ENCODE measurements at places on chromosomes 1 and 21.

- DNase-seq = no peak
These were observed 19.0 kb downstream of the BACE2 start for GRCh38 chr21:41186755-41187536.

DNA sequence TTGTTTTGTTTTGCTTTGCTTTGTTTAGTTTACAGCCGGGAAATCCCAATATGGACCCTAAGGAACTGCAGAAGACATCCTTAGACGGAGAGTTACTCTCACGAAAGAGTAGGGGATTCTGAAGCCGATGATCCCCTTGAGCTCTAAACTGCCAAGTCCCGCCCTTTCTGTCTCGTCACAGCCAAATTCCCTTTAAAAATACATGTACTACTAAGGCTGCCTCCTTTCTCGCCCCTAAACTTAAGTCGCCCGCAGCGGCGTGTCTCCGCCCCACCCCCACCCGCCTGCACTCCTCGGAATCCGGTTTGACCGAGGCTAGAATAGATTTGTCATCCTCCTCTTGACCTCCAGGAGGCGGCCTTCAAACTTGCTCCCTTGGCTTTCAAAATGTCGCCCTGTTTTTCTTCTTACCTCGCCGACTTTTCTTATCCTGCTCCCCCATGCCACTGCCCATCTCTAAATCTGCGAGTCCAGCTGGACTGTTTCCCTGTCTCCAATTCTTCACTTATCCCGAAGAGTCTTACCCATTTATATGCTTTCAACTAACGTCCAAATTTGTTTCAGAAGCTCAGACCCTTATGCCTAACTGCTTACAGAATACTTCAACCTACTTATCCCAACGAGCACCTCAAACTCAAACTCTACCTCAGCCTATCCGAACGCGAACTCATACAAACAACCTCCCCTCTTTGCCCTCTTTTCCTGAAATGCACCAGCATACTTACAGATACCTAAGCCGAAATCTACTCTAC is 10.9 kb upstream of the BOLA1 start:
- peak; percentile 91 for DNase-seq

- no peak for DNase-seq
These were observed 14.5 kb upstream of the ERRFI1 start for GRCh38 chr1:8040586-8040985.

DNA sequence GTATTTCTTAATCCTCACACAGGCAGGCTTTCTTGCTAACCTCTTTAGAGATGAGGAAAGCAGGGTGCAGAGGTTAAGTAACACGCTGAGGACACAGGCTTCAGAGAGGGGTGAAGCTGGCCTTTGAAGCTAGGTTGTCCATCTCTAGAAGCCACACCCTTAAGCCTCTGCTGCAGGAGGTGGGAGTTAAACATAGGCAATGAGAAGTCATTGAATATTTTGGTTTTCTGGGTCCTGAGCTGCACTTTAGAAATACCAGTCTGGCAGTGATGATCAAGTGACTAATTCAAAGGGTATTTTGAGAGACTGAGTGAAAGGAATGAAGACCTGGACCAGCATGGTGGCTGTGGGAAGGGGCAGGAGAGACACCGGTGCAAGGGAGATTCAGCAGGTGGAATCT is 9.9 kb downstream of the KCNJ15 start:
- no peak for DNase-seq

DNA sequence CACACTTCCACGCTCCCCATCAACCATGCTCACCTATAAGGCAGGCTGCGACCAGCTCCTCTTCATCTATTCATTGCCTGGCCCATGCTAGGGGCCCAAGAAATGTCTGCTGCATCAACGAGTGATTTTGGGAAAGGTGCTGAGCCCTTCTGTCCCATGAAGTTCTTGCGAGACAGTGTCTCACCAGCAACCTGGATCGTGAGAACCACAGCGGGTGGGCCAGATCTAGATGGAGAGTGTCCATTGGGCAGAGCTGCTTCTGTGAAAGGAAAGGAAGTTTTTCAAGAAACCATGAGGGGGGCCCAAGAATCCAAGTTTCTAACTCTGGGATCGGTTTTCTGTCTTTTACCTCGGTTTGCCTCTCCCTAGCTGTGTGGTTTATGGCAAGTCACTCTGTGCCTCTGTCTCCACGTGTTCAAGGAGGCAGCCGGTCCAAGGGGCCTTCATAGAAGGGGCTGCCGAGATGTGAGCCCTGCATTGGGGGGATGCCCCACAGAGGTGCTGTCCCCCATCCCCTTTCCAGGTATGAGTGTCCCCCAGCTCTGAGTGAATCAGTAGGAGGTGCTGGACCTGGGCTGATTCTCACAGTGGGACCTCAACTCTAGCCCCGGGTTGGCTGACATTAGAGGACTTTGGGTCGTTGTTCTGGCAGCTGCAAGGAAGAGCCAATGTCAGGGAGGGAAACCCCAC is 8.3 kb upstream of the PADI1 start:
- DNase-seq = no peak

- DNase-seq = peak; percentile 7
These were observed 110.8 kb downstream of the LACTBL1 start for GRCh38 chr1:22861764-22862440.

- no peak for DNase-seq
These were observed 657.9 kb downstream of the BRINP3 start for GRCh38 chr1:189819751-189820150.

- peak; percentile 62 for DNase-seq
These were observed 978 bp downstream of the PRDM15 start for GRCh38 chr21:41877901-41878830.

DNA sequence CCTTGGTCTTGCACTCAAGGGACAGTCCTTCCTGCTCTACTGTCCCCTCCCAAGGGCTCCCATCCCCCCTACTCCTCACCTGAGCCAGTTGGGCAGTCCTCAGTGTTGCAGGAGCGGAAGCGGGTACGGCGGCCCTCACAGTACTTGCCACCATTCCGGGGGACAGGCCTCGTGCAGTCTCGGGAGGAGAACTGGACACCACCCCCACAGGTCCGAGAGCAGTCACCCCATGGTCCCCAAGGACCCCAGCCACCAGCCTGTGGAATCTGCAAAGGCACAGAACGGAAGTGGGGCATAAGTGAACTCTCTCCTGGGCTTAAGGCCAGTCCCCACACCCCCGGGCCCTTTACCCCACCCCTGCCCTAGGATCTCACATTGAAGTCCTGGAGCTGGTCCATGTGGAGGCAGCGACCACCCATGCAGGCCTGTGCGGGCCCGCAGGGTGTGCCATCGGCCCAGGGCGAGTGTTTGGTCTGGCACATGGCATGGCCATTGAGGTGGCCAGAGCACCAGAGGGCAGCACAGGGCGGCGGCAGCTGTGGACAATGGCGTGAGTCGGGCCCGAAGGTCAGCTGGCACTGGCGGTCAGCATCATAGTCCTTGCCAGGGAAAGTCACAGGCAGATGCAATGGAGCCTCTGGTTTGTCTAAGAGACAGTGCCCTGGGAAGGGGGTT is 5.2 kb downstream of the ADAMTS4 start:
- no peak for DNase-seq

- no peak for DNase-seq
These were observed 52.8 kb upstream of the TMPRSS2 start for GRCh38 chr21:41560661-41561158.

GRCh38 chr1:60423146-60423780 is 349.7 kb upstream of the C1orf87 start:
- no peak for DNase-seq

DNA sequence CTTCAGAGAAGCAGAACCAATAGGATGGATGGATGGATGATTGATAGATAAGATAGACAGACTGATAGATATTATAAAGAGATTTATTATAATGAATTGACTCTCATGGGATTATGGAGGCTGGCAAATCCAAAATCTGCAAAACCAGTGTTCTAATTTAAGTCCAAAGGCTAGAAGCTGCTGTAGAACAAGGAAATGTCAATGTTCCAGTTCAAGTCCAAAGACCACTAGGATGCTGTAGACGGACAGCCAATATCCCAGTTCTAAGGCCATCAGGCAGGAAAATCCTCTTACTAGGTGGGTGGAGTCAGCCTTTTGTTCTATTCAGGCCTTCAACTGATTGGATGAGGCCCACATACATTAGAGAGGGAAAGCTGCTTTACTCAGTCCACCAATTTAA is 4.1 kb upstream of the SLC44A3 start:
- DNase-seq = no peak

DNA sequence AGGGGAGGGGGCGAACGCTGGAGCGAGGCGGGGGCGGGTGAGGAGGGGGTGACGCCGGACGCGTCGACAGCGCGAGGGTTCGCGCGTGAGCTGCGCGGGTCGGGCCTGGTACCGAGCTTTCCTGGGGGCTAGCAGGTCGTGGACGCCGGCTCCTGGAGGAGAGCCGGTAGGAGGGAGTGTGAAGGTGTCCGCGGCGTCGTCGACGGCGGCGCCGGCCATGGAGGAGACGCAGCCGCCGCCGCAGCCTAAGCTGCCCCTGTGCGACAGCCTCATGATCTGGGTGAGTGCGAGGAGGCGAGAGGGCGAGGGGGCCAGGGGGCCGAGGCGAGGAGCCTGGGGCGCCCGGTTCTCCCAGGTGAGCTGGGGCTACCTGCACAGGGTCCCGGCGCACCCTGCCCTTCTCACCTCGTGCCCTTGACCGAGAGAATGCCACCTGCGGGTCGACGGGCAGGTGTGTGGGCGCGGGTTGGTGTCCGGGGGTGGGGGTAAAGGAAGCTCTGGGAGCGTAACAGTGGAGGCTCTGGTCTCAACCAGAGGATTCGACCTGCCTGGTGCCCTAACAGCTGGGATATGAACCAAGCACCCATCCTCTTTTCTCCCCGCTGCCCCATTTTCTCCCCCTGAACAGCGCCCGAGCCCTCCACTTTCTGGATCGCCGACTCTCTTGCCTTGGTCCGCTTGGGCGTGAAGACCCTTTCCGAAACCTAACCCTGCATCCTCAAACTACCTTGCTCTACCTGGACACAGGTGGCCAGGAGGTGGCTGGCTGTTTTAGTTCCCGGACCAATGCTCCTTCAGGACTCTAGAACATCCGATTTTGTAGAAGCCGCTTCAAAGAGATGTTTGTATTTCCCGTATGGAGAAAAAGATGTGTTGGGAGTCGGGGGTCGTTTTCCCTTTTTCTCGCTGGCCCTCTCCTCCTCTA is at the start of gene HOOK1:
HOOK1 (plus strand) TSS at position 49 of the 925 bp plus-strand sequence; CDS start at position 218, 169 bp downstream.
- DNase-seq = no peak

DNA sequence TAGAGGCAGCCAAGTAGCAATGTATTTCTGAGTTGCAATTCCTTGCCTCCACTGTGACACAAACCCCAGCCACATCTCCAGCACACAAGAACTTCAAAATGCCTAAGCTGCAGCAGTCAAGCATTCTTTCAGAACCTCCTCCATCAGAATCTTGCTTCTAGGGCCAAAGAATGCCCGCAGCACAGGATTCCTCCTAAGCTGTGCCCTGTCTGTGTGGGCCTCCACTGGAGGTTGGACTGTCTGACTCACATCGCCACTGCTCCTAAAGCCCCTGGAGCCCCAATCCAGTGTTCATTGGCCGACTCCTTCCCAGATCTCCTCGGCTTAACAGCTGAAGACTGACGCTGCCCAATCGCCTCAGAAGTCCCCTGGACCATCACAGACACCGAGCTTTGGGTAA is 43.2 kb upstream of the SERTAD4 start:
- DNase-seq = no peak

GRCh38 chr1:30786264-30786991 is 28.9 kb upstream of the LAPTM5 start:
- no peak for DNase-seq

DNA sequence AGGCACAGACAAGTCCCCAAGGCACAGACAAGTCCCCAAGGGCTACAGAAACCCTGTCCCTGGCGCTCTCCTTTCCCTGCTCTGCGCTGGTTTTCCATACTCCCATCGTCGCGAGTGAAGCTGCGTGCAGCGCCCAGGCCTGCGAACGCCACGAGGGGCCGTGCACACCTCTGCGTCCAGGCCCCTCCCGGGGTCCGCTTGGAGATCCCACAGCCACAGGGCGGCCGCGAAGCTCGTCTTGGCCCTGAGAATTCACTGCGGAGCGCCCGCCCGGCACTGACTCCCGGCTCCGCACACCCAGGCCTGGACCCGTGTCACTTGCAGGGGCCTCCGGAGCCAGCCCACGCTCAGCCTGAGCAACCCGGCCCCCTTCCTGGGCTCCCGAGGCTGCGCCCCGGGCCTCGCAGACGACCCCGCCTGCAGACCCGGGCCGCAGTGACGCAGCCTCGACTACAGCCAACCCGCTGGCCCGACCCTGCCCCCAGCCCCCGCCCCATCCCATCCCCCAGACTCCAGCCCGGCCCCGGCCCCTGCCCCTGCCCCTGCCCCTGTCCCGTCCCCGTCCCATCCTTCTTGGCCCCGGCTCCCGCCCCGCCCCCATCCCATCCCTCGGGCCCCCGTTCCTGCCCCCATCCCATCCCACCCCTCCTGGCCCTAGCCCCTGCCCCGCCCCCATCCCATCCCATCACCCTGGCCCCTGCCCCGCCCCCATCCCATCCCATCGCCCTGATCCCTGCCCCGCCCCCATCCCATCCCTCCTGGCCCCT is 841 bp downstream of the POFUT2 start:
- DNase-seq = no peak

DNA sequence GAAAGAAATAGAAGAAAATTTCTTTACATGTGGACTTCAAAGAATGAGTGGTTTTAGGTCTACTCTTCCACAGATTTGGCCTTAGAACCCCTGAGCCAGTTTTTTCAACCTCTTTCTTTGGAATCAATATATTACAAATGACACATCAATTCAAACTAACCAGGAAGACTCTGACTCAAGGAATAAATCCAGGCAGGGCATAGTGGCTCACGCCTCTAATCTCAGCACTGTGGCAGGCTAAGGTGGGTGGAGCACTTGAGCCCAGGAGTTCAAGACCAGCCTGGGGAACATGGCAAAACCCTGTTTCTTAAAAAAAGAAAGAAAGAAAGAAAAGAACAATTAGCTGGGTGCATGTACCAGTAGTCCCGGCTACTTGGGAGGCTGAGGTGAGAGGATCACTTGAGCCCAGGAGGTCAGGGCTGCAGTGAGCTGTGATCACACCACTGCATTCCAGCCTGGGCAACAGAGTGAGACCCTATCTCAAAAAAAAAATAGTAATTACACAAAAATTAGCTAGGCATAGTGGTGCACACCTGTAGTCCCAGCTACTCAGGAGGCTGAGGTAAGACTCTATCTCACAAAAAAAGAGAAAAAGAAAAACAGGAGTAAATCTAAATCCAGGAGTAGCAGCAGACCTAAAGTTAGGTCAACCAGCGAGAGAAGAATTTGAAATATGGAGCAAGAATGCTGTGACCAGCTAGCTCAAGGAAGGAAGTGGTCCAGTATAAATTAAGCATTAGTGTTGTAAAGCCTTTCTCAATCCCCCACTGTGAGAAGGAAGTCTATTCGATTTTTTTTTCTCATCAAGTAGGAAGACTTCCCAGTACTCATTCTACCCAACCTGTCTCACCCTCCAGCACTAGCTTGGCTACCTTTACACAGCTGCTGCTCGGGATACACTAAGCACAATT is 1.9 kb downstream of the SORT1 start:
- peak; percentile 86 for DNase-seq

- no peak for DNase-seq
These were observed 33.5 kb upstream of the ITPKB start for GRCh38 chr1:226772446-226773139.

GRCh38 chr1:102891868-102892625 is 216.3 kb downstream of the COL11A1 start:
- DNase-seq = no peak

All from AML-193 (cell line).